Hypothalamus (tissue), 51 donors: ENCODE measurements at places on chromosomes 2 and 18.

- DNase-seq, result no peak
Observed at GRCh38 chr2:133130548-133131246, 437.6 kb downstream of the NCKAP5 start.

GRCh38 chr18:57660961-57661360, 39.3 kb upstream of the NARS1 start:
- DNase-seq, result no peak

GRCh38 chr2:97995026-97995733, 568 bp downstream of the TMEM131 start:
- peak; percentile 31 for DNase-seq

DNA sequence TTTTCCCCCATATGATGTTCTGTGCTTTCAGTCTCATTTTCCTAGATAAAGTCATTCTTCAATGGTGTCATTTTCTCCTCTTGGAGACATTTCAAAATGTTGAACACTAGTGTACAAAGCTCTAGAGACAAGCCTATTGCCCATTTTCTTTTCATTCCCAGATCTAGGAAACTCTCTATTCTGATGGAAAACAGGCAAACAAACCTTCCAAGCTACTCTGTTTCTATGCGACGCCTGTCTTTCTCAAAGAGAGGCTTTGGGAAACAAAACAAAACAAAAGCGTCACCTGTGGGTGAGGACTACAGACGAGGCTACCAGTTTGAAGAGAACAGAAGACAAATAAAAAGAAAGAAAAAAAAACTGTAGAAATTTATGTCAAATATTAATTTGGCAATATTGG, 311.0 kb downstream of the CBLN2 start:
- no peak for DNase-seq

DNA sequence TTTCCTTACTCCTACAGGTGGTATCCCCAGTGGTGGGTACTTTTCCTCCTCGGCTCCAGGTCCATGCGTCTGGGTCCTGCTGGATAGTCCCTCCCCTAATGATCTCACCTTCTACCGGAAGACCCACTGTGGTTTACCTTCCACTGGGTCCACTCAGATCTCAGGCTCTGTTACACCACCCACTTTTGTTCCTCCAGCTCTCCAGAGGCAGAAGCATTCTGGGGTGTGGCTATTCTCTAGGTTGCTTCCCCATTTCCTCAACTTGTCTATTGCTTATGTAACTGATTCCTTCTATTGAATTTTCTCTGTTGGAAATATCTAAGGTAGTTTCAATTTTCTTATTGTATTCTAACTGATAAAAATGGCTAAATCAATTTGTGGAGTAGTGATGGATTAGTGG, 87.6 kb upstream of the GALNT5 start:
- DNase-seq, result no peak

GRCh38 chr2:185793532-185794345, 55.1 kb downstream of the FSIP2 start:
- DNase-seq, result no peak

DNA sequence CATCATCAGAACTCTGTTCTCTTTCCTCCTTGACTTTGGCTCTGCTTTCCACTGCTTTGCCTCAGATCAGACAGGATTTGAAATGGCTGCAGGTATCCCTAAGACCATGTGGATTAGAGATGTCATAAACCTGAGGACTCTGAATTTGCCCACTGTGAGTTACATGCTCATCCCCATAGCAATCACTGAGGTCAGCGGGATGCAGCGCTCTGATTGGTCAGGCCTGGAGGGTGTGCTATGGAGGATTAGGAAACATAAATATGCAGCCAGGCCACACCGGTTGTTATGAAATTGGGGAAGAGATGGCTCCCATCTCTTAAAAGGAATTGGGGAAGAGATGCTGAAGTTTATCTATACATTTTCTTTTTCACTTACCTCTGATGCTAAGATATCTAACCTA, 73.7 kb upstream of the DNAJC10 start:
- peak; percentile 26 for DNase-seq

- DNase-seq, result no peak
Observed at GRCh38 chr18:23487738-23488570, 15.4 kb upstream of the RMC1 start.

- DNase-seq, result no peak
Observed at GRCh38 chr18:5475267-5475666, 68.5 kb downstream of the EPB41L3 start.

GRCh38 chr2:213107728-213108127, 43.7 kb downstream of the IKZF2 start:
- no peak for DNase-seq

- DNase-seq, result no peak
Observed at GRCh38 chr2:120576509-120577474, 158.9 kb upstream of the GLI2 start.
